ENCODE measurements at places on chromosomes 3 and 15. TPM values are rescaled to one million over a fixed set of nuclear protein-coding genes. Genes with fewer than 3 reads are reported as not detected.

The MCTP2 gene
- total RNA-seq = 0.07 TPM

DNA sequence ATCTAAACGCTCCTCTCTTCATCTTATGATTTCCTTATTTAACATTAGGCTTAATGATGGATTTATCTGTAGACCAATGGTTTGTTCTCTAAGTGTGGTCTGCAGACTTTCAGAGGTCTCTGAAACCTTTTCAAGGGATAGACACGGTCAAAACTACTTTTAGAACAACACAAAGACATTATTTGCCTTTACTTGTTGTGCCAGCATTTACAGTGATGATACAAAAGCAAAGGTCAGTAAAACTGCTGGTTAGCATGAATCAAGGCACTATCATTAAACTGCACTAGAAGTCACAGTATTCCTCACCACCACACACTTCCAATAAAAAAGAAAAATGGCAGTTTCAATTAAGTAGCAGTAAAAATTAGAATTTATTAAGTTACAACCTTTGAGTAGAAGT is 24.4 kb upstream of the IGDCC4 start:
- H3K27me3 ChIP-seq = no peaks in the 10 kb centered on the region
- H3K4me3 ChIP-seq = no peak overlapping the region
- H3K36me3 ChIP-seq = peaks cover 61% of the 10 kb centered on the region
- H3K27ac ChIP-seq = no peak overlapping the region

DNA sequence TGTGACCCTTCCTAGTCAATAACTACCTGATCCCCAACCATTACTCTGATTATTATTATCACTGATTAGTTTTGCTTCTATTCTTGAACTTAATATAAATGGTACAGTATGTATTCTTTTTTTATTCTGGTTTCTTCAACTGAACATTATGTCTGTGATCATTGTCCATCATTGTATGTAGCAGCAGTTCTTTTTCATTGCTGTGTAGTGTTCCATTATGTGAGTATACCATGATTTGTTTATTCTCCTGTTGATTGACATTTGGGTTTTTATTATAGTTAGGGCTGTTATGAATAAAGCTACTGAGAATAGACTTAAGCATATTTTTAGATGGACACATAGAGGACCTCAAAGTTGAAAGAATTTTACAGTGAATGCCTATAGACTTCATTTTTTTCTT is 2.7 kb downstream of the KIF15 start:
- H3K27ac ChIP-seq = no peak overlapping the region
- H3K4me3 ChIP-seq = no peak overlapping the region
- H3K27me3 ChIP-seq = no peaks in the 10 kb centered on the region
- peaks cover 44% of the 10 kb centered on the region for H3K36me3 ChIP-seq
- peaks cover 4% of the 10 kb centered on the region for H3K4me1 ChIP-seq

DNA sequence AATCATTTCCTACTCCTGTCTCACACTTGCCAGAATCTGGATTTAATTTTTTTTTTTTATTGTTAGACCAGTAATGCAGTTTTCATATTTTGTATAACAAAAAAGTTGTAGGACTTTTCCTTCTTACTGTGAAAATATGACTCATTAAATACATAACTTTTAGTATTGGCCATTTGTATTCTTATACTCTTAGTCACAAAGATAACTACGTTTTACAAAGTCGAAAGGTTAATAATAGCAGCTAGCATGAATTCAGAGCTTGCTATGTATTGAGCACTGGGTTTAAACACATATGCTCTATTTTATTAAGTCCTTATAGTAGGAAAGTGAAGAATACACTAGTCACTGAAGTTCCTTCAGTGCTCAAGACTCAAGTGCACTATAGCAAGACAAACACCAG is 43.1 kb downstream of the LRRN1 start:
- no peak overlapping the region for H3K4me3 ChIP-seq
- no peak for DNase-seq
- H3K27ac ChIP-seq = no peak overlapping the region

DNA sequence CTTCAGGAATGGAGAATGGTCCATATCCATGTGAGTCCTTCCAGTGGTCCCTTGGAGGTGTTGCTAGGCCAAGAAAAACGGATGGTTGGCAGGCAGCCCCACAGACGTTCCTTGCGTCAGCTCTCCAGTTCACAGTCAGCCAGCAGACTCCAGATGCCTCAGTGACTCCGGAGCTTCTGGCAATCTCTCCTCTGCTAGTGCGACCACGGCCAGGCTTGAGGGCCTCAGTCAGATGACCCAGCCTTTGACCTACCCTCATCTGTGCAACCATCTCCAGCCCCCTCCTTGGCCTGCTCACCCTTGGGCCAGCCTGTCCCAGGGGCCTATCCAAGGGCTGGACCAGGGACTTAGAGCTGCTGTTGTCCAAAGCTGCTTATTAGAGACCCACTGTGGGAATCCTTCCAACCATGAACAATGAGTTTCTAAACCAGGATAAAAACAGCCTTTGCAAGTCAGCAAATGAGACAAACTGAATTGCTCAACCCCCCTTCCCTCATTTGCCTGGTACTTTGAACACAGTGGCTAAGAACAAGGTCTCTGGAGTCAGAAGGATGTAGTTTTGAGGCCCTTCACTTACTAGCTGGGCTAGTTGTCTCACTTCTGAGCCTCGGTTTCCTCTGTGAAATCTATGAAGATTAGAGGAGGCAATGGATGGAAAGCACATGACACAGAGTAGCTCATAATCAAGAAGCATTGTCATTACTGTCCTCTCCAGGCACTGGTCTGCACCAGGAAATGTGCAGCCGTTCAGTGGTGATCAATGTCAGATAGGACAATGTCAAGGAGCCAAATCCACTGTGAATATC is 44.8 kb downstream of the ANP32A start:
- no peak overlapping the region for H3K4me3 ChIP-seq
- H3K27me3 ChIP-seq = 0 out of 3 replicates have a peak, but pooled peaks cover 3% of the 10 kb centered on the region
- no peak overlapping the region for H3K27ac ChIP-seq
- no peak for DNase-seq

DNA sequence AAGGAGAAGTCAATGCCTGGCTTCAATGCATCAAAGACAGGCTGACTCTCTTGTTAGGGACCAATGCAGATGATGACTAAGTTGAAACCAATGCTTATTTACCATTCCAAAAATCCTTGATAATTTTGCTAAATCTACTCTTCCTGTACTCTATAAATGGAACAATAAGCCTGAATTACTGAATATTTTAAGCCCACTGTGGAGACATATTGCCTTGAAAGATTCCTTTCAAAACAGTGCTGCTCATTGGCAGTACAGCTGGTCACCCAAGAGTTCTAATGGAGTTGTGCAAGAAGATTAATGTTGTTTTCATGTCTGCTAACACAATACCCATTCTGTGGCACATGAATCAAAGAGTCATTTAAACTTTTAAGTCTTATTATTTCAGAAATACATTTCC is 181.0 kb upstream of the CBLB start:
- H3K36me3 ChIP-seq = no peaks in the 10 kb centered on the region
- no peaks in the 10 kb centered on the region for H3K4me1 ChIP-seq
- H3K4me3 ChIP-seq = no peak overlapping the region
- no peak overlapping the region for H3K27ac ChIP-seq

GRCh38 chr15:51718219-51718618 is 19.2 kb downstream of the LYSMD2 start:
- DNase-seq = no peak
- no peak overlapping the region for H3K27ac ChIP-seq
- no peaks in the 10 kb centered on the region for H3K4me1 ChIP-seq
- H3K36me3 ChIP-seq = peaks cover 30% of the 10 kb centered on the region

DNA sequence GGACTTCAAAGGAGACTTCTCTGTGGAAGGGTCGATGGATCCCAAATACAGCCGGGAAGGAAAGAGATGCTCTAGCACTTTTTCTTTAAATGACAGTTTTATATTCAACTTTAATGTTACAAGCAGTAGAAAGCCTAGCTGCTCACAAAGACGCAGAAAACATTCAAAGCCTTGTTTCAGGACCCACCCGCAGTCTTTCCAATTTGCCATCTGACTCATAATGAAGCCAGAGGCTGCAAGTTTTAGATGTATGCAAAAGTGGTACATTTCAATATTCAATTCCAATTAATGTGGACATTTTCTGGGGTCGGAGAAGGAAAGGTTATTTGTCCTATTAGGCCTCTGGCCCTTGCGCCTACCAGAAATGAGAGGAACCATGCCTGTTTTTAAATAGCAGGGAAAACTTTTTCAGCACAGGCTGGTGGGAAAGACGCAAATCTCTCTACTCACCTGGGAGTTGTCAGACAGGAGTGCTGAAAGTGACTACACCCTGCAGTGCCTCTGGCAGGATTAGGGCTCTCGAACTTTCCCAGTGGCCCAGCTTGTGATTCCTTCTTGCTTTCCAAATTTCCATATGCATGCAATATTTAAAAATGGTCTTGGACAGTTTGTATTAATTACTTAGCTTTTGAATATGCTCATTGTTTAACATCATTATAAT is 117.4 kb upstream of the MBNL1 start:
- DNase-seq = no peak
- no peaks in the 10 kb centered on the region for H3K4me1 ChIP-seq
- no peaks in the 10 kb centered on the region for H3K27me3 ChIP-seq
- H3K36me3 ChIP-seq = no peaks in the 10 kb centered on the region
- H3K4me3 ChIP-seq = no peak overlapping the region

DNA sequence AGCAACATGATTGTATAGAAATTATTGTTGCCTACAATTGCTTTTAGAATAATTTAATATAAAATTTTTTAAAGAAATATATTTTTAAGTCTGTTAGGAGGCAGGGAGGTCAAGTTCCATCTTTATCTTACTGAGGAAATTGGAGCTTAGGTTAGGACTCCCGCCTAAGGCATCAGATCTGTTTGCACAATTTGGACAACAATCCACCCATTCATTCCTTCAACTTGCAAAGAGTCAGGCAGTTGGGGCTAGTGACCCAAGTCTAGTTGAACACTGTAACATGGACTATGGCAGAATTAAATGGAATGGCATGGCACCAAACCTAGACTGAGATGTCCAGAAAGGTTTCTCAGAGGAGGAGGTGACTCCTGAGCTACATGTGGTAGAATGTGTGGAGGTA is 149.4 kb upstream of the SETMAR start:
- H3K27ac ChIP-seq = no peak overlapping the region
- H3K4me1 ChIP-seq = no peaks in the 10 kb centered on the region
- no peak for DNase-seq
- no peak overlapping the region for H3K4me3 ChIP-seq

The PRRT3 gene
- total RNA-seq = 1.9 TPM

DNA sequence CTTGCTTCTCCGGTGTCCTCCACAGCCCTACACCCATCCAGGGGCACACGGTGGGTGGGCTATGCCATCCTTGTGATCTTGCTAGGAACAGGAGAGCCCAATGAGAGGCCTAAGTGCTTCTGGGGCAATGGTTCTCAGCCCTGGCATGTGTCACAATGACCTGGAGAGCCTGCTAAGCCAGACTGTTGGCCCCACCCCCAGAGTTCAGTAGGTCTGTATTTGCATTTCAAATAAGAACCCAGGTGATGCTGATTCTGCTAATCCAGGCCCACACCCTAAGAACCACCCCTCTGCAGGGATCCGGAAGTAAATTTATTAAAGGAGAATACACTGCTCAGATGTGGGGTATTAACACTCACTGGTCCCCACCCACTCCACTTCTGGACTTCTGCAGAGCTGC is 57.9 kb downstream of the RORA start:
- no peaks in the 10 kb centered on the region for H3K27me3 ChIP-seq
- H3K4me3 ChIP-seq = no peak overlapping the region
- H3K27ac ChIP-seq = no peak overlapping the region
- no peaks in the 10 kb centered on the region for H3K4me1 ChIP-seq
- H3K36me3 ChIP-seq = no peaks in the 10 kb centered on the region

The GPR62 gene
- not detected for total RNA-seq

DNA sequence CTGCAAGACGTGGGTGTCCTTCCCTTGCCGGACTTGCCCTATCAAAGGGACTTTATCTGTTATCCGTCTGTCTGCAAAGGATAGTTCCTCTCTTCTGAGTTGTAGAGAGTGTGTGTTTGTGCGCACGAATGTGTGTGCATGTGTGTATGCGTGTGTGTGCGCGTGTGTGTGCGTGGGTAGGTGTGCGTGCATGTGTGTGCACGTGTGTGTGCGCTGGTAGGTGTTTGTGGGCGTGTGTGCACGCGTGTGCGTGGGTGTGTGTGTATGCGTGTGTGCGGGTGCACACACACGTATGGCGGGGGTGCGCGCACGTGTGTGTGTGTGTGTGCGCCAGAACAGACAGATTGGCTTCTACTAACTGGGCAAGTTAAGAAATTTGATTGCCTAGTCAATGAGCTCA is 4.1 kb upstream of the BMF start:
- 0 out of 2 replicates have a peak, but pooled peaks cover 3% of the 10 kb centered on the region for H3K27me3 ChIP-seq
- no peaks in the 10 kb centered on the region for H3K36me3 ChIP-seq
- H3K4me1 ChIP-seq = peaks cover 13% of the 10 kb centered on the region
- DNase-seq = no peak
- H3K4me3 ChIP-seq = no peak overlapping the region

The TTC23 gene
- total RNA-seq = 3.5 TPM

GRCh38 chr3:22734756-22735155 is 468.4 kb upstream of the UBE2E2 start:
- DNase-seq = no peak
- no peak overlapping the region for H3K4me3 ChIP-seq
- H3K36me3 ChIP-seq = no peaks in the 10 kb centered on the region

The OR5K2 gene
- total RNA-seq = not detected

The METTL6 gene
- 21.6 TPM for total RNA-seq

The TLR9 gene
- total RNA-seq = not detected

GRCh38 chr3:189827108-189827507 is 195.9 kb downstream of the TP63 start:
- H3K27me3 ChIP-seq = no peaks in the 10 kb centered on the region
- H3K4me1 ChIP-seq = no peaks in the 10 kb centered on the region
- H3K4me3 ChIP-seq = no peak overlapping the region

DNA sequence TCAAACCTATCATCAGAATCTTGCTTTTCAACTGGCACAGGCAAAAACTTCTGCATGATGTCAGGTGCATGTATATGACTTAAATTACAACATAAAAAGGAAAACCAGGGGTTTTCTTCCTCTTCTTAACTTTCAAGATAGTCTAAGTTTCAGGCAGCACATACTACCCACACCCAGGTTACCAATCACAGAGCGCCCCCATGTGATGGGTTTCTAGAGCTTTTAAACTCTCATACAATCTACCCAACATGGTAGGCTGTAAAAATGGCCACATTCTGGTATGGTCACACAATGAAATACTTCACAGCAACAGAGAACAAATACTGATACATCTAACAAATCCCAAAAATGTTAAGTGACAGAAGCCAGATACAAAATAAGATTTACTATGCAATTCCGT is 7.4 kb downstream of the MESD start:
- no peaks in the 10 kb centered on the region for H3K27me3 ChIP-seq
- H3K27ac ChIP-seq = no peak overlapping the region
- peak; percentile 31 for DNase-seq
- H3K4me1 ChIP-seq = peaks cover 10% of the 10 kb centered on the region

DNA sequence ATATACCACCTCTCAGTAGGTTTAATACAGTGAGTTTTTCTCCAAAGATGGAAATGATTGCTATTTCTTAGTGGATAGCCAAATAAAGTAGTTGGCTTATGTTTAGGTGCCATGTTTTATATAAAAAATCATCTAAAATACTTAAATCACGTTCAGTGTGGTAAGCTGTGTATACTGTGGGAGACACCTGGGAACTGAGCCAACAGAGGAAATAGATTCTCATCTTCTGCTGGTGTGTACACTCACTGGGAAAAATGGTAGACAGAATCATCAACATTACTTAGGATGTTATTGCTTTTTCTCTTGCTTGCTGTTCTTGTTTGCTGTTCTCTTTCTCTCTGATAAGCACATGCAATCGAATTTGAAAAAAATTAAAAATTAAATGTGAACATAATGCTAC is 112.6 kb upstream of the MB21D2 start:
- no peaks in the 10 kb centered on the region for H3K27me3 ChIP-seq
- H3K27ac ChIP-seq = no peak overlapping the region
- H3K36me3 ChIP-seq = no peaks in the 10 kb centered on the region
- H3K4me1 ChIP-seq = no peaks in the 10 kb centered on the region

The COPS2 gene
- 106 TPM for total RNA-seq

GRCh38 chr3:114799816-114800215 is 347.3 kb downstream of the ZBTB20 start:
- no peaks in the 10 kb centered on the region for H3K4me1 ChIP-seq
- no peak for DNase-seq
- H3K4me3 ChIP-seq = no peak overlapping the region
- H3K27me3 ChIP-seq = no peaks in the 10 kb centered on the region

The MINDY4B gene
- total RNA-seq = not detected
